SJSA1 (cell line): ENCODE measurements at places on chromosomes 4 and X. TPM values are rescaled to one million over a fixed set of nuclear protein-coding genes. Genes with fewer than 3 reads are reported as not detected.

DNA sequence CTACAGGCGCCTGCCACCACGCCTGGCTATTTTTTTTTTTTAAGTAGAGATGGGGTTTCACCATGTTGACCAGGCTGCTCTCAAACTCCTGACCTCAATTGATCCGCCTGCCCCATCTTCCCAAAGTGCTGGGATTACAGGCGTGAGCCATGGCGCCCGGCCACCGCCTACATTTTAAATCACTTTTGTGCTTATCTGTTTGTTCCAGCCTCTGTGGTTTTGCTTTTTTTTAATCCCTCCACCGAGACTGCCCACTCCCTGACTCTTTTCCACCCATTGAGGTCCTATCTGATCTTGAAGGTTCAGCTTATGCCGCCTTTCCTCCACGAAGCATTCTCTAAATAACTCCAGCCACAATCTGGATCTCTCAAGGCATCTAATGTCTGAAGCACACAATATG lies 73.5 kb downstream of the CHRDL1 start:
- DNase-seq, result no peak

Gene NSUN7
- not detected in 2 replicates for total RNA-seq

Gene PABPC1L2A
- total RNA-seq, result not detected in 2 replicates

DNA sequence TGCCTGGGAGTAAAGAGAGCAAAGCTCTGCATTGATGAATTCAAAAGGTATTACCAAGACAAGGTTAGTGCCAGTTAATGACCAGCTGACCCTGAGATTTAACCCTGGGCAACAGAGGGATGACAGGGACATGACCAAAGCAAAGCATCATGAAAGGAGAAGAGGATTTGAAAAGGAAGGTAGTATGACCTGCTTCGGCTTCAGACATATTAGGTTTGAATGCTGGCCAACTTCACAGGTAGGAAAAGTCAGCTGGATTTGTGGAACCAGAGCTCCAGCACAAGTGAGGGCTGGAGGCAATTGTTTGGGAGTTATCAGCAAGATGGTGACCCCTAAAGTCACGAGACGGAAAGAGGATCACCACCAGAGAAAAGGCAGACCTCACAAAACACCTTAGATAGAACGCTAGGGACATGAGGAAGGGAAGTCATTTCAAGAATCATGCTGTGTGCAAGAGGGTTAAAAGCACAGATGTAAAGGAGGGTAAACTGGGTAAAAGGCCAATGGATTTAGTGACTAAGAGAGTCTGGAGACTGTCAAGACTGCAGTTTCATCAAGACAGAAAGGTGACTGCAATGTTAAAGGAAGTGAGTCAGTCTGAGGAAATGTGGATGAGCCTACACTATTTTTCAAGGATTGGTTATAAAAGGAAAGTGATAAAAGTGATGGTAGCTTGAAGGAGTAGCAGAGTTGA lies 45.6 kb downstream of the SH3RF1 start:
- DNase-seq, result peak; percentile 86

GRCh38 chr4:118968005-118968404 lies 79.4 kb downstream of the SYNPO2 start:
- DNase-seq, result peak; percentile 78

GRCh38 chr4:26884486-26884988 lies 23.9 kb downstream of the STIM2 start:
- no peak for DNase-seq

GRCh38 chr4:3074846-3075651 lies 568 bp downstream of the HTT start:
- DNase-seq, result peak; percentile 70

Gene LRAT
- not detected in 2 replicates for total RNA-seq

DNA sequence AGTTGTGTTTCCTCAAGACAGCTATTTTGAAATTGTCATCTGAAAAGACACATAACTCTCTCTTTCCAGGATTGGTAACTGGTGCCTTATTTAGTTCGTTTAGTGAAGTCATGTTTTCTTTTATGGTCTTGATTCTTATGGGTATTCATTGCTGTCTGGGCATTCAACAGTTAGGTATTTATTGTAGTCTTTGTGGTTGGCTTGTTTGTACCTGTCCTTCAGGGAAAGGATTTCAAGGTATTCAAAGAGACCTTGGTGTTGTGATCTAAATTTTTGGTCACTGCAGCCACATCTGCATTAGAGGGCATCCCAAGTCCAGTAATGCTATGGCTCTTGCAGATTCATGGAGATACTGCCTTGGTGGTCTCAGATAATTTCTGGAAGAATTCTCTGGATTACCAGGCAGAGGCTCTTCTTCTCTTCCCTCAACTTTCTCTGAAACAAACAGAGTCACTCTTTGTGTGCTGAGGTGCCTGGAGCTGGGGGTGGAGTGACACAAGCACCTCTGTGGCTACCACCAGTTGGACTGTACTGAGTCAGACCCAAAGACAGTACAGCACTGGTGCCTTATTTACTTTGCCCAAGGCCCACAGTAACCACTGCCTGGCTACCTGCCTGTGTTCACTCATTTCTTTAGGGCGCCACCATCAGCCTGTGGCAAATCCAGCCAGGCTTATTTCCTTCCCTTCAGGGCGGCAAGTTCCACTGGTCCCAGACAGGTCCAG lies 620.4 kb downstream of the KCNIP4 start:
- no peak for DNase-seq

DNA sequence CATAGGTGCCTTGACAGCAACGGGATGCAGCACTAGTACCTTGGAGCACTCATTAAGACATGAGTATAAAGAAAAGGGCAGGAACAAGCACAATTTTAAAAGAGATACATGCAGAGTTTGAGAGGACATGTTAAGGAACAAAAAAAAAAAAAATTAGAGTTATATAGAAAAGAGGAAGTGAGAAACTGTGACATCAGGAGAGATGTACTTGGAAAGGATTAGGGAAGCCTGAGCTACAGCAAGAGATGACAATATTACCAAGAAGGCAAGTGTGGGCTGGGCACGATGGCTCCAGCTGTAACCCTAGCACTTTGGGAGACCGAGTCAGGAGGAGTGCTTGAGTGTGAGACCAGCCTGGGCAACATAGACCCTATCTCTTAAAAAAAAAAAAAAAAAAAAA lies 37.4 kb downstream of the GPR143 start:
- no peak for DNase-seq

Gene MAP3K15
- total RNA-seq, result not detected in 2 replicates

DNA sequence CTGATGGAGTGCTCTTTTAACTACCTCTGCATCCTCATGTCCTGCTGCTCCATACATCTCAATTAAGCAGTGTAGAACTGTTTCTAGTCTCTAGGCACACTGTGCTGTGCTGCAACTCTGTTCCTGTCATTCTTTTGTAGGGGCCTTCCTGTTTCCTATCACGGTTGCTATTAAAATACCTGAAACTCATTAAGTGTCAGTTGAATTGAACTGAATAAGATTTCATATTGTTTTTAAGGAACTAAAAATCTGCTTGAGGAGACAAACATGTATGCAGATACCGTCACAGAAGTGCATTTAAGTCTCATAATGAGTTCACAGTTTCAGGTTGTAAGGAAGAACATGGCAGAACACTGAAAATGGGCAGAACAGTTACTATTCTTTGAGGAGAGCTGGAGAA lies 170.1 kb downstream of the LARP7 start:
- no peak for DNase-seq

Gene PPEF1
- not detected in 2 replicates for total RNA-seq

DNA sequence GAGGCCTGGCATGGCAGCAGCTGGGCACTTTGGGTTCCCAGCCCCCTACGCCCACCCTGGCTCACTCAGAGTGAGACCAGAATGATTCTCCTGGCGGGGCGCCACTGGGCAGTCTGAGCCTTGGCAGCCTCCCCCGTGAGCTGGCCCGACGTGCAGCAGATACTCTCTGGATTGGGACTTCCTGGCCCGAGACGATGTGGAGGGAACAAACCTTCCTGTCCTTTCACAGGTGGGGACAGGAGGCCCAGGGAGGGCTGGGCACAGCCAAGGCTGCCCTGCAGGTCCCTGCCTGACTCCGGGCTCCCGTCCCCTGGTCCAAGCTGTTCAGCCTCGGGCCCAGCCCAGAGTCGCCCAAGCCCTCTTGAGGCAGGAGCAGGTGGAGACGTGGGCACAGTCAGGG lies 17.9 kb upstream of the ADD1 start:
- DNase-seq, result no peak

GRCh38 chr4:46270986-46271596 lies 118.8 kb downstream of the GABRA2 start:
- DNase-seq, result no peak

Gene PWWP3B
- not detected in 2 replicates for total RNA-seq

Gene MBTPS2
- total RNA-seq, result 7.9 and 10.1 TPM in 2 replicates

- DNase-seq, result peak; percentile 28
Measured at GRCh38 chr4:186569533-186570192, 14.3 kb upstream of the MTNR1A start.

DNA sequence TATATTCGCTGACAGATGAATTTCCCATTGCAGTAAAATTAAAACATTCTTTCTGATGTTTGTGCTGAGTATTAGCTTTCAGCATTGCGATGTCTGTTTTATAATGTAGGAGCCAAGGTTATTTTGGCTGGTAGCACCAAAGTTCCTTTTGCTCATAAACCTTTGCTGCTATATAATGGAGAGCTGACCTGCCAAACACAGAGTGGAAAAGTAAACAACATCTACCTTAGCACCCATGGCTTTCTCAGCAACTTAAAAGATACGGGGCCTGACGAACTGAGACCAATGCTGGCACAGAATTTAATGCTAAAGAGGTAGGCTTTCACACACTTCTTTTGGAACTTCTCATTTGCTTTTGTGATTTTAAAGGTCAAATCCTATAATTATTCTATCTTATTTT lies 46.0 kb downstream of the WDR19 start:
- no peak for DNase-seq

Gene FABP2
- total RNA-seq, result not detected in 2 replicates

- DNase-seq, result no peak
Measured at GRCh38 chrX:70478526-70479245, 34.1 kb downstream of the DLG3 start.

GRCh38 chr4:154999950-155000578 lies 208.4 kb upstream of the NPY2R start:
- DNase-seq, result no peak

DNA sequence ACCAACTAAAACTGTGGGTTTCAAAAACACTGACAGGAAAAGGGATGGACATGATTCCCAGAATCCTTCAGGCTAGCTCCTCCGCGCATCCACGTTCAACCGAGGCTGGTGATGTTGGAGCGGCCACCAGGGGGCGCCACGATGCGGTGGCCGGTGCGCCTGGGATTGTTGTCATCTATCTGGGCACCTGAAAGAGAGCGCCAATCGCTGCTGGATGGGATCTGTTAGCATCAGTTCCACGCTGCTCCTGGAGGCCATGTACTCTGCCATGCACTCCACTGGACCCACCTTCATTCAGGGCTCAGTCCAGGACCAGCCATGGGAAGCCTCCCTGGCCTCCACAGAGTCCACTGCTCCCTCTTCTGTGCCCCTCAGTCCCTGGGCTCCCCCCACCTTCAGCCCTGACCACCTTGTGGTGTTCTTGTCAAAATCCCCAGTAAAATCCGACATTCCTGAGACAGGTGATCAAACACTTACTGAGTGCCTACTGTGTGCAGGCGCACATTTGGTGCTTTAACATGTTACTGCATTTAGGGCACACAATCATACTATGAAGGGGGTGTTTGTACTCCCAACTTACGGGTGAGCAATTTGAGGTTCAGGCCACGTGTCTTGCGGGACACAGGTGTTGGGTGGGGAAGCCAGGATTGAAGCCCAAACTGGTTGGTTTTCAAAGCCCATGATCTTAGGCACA lies 71.1 kb downstream of the CRMP1 start:
- no peak for DNase-seq

Gene TADA2B
- total RNA-seq, result 2.8 and 7.7 TPM in 2 replicates

DNA sequence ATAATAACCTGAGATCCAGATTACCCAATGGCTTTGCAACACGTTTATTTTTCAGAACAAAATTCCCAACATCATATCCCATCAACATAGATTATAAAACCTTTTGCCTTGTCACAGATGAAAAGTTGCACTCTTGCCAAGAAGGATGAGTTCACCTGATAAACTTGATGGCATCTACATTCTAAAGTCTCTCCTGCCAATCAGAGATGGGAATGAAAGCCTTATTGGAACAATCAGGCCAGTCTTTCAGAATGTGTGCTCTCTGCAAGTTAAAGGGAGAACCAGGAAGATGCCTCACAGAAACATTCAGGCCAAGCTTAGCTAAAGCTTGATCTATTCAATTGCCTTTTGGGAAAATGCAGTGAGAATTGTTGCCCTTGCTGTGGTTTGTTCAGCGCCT lies 1.3 kb downstream of the LPAR4 start:
- DNase-seq, result no peak

Gene VCX2
- total RNA-seq, result not detected in 2 replicates

- DNase-seq, result peak; percentile 7
Measured at GRCh38 chr4:74395633-74396032, 30.7 kb downstream of the EREG start.

DNA sequence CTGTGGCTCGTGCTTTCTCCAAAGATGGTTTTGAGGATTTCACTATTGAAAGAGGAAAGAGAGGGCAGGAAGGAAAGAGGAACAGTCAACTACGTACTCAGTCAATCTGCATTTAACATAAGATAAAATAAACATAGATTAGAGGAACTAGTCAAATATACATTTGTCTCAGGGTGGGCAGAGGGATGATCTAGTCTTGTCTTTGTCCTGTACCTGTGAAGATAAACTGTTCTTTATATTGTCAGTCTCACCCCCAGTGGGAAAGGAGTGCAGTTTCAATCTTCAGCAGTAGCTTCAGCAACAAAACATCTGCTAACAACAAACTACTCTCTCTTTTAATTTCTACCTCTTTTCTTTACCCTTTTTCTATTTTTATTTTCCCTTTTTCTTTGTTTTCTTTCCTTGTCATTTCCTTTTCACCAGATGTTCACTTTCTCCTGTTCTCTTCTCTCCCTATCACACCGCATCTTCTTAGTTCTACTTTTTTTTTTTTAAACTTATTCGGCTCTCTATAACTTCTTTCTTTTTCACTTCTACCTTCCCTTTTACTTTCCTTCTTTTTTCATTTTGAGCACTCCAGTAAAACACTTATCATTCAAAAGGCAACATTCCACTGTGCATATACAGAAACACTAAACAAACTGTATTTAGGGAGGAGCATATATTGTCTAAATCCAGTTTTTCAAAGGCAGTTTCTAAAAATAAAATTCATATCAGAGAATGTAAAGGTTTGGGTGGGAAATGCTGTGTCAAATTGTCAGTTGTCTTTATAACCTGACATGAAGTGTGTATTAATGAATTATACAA lies 51.4 kb upstream of the GUCY1A1 start:
- no peak for DNase-seq

GRCh38 chr4:131644619-131645018 lies 1504.5 kb upstream of the PCDH10 start:
- DNase-seq, result no peak

Gene PAGE2B
- total RNA-seq, result not detected in 2 replicates

DNA sequence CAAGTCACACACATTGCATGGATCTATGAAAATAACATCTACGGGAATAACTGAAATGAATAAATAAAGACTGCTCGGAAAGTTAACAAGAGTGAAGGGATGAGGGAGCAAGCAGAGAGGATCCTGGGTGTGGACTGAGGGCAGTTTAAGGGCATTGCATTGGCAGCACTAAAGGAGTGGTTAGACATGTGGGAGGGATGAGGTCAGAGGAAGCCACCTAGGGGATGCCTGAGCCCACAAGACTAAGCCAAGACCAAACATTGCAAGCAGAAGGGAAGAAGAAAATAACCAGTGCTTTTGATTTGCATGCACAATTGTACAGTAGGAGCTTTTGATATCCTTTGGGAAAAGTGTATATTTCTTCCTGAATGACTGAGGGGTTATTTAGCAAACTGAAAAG lies 106.1 kb downstream of the MSL3 start:
- no peak for DNase-seq

Gene MAGEC1
- not detected in 2 replicates for total RNA-seq

Gene GSPT2
- 4.8 and 6.1 TPM in 2 replicates for total RNA-seq

Gene ERVMER34-1
- total RNA-seq, result not detected in 2 replicates
